ENCODE measurements at places on chromosomes 2 and 18.

DNA sequence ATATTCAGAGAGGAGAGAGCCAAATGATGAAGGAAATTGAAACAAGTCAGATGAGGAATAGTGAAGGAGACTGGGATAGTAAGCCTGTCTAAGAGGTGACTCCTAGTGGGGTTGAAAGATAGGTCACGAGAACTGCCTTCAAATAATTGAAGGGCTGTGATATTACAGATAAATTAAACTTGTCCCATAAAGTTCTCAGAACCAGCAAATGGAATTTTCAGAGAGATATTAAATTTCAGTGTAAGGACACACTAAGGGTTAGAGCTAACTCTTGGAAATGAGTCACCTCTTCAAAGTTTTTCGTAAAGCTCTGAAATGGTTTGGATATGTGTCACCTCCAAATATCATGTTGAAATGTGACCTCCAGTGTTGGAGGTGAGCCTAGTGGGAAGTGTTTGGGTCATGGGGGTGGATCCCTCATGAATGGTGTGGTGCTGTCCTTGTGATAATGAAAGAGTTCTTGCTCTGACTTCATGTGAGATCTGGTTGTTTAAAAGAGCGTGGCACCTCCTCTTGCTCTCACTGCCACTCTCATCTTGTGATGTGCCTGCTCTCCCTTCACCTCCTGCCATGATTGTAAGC lies 87.3 kb downstream of the BABAM2 start:
- DNase-seq, result peak; percentile 49

DNA sequence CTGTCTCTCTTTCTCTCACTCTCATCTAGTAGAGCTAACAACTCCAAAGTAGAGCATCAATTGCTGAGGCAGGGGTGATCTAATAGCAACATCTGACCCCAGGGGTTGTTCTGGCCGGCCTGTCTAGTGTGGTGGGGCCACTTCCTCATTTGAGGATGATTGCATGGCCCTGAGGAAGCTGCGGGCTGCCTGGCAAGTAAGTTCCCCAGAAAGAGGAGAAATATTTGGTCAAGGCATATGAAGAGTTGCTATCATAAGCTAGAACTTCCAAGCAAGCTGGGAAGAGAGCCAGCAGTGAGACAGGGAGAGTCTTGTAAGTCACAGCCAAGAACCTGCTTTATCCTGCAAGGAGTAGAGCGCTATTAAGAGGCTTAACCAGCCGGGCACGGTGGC lies 50.8 kb upstream of the TMEM87B start:
- DNase-seq, result peak; percentile 97

DNA sequence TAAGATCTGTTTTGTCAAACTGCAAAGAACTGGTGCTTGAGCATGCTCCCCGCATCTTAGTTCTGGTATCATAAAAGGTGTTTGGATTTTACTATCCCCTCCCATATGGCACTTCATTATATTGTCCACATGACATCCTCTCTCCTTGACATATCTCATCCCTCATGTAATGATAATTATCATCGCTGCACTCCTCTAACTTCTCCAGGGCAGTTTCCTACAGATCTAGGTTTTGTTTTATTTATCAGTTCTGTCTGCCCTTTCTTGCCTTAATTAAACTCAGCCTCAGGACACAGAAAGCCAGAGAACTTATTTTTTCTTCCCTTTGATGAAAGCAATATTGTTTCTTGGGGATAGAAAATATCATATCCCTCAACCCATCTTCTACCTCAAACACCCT lies 129.6 kb upstream of the DDX18 start:
- no peak for DNase-seq

DNA sequence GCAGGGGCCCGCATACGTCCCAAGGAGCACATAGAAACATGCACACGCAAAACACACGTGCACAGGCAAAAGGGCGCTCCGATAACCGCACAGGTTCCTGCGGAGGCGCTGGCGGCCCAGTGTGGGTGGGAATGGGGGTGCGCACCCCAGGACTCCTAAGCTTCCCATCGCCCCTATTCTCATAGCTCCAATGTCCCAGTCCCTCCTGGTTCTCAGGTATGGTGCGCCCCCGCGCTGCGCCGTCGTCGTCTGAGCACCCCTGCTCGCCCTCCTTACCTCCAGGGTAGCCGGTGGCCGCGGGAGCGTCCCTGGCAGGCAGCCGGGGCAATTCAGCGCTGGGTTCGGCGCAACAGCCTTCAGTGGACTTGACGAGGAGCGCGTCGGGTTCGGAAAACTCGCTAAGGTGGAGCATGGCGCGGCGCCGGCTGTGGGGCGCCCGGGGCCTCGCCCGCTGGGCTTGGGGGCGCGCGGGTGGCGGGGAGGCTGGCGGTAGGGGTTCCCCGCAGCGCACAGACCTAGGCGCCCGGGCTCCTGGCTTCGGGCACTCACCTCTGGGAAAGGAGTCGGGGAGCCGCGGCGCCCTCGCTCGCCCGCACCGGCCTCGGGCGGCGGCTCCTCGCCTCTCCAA lies 328 bp downstream of the EGR4 start:
- DNase-seq, result no peak

- DNase-seq, result peak; percentile 45
Measured at GRCh38 chr2:85009019-85009618, 38.2 kb downstream of the KCMF1 start.

DNA sequence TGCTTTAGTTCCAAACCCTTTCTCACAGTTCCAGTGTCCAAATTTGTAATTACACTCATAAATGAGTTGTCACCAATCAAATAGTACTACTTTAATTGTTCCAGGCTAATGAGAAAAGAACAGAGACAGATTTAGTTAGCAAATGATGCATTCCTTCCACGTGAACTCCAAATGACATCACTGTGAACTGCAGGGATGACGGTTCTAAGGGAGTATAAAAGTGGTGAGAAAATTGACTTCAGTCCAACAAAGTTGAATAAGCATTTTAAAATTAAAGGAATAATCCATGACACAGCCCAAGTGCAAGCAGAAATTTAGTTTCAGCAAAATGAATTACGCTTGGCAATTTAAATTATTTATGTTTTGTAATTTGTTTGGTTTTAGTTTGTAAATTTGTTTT lies 102.0 kb upstream of the LRATD1 start:
- no peak for DNase-seq

GRCh38 chr2:105972246-105972645 lies 221.9 kb downstream of the UXS1 start:
- DNase-seq, result no peak

DNA sequence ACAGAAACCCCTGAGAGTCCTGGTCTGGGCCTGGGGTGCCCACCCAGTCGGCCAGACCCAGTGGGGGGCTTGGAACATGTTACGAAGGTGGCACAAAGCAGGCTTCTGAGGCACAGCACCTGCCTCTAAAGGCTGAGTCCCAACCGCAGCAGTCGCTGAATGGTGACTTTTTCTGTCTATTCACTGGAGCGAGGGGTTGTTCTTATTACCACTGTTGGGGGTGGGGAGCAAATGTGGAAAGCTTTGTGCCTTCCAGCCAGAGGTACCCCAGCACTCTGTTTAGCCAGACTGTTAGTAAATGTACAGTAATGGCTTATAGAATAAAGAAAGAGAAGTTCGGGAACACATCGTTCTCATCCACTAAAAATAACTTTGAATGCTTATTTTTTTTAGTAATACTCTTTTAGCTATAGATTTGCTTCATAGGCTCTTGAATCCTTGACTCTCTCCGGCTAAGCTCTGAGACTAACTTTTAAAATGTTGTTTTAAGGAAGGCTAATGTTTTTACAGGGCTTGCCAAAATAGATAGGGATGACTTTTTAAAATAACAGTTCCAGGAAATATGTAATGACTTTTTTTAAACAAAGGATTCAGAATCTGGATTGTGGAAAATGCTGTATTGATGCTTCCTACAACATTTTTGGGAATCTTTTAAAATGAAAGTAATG lies 23.4 kb upstream of the PTPN2 start:
- DNase-seq, result no peak

- no peak for DNase-seq
Measured at GRCh38 chr18:2878656-2879330, 32.0 kb downstream of the EMILIN2 start.

GRCh38 chr2:166000401-166000800 lies 46.8 kb upstream of the TTC21B start:
- no peak for DNase-seq

GRCh38 chr2:45946023-45946422 lies 294.5 kb downstream of the PRKCE start:
- no peak for DNase-seq

- no peak for DNase-seq
Measured at GRCh38 chr2:44487052-44487451, 125.3 kb downstream of the CAMKMT start.

DNA sequence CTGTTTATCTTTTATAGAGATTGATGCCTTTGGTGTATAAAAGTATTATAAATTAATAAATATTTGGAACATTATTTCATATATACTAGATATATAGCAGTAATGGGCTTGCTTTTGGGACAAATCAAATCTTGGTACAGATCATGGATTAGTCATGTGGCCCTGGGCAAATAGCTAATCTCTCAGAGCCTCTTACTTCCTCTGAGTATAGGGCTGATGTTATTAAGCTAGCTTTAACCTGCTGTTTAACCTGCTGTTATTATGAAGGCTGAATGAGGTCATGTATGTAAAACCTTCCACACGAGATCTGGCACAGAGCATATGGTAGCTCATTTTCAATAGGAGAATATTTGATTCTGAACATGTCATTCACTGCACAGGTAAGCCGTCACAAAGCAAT lies 5.7 kb downstream of the ITGB6 start:
- DNase-seq, result no peak

GRCh38 chr2:234355021-234355720 lies 141.7 kb downstream of the ARL4C start:
- DNase-seq, result no peak

DNA sequence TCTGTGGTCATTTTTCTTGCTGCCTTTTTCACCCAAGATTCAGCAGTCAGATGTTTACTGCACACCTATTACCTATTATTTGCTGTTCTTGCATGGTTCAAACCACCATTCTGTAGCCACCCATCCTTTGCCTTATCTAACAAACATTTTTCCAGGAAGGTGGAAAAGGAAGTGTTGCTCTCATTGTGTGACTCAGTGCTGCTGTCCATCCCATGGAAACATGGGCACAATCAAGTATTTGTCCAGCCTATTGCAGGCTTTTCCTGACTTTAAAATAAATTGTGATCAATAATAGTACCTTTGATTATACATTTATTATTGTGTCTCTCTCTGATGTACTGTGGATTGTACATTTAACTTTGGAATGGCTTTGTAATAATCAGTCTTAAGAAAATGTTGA lies 53.2 kb downstream of the USP14 start:
- DNase-seq, result no peak

- peak; percentile 83 for DNase-seq
Measured at GRCh38 chr2:119282146-119282995, 58.7 kb downstream of the STEAP3 start.

DNA sequence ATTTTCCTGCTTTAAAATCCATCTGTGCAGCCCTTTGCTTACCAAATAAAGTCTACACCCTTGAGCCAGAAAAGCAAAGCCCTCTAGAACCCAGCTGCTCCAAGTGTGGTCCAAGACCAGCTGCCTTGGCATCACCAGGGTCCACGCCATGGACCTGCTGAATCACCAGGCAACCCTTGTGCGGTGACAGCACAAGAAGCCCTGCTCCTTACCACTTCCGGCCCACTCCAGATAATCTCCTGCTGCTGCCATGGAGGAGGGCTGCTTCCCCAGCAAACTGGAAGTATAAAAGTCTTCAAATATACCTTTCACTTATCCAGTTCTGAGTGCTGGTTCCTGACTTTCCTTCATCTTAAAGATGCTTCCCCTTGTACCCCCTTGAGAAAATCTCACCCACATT lies 106.0 kb upstream of the PKDCC start:
- no peak for DNase-seq

GRCh38 chr2:1811258-1811970 lies 67.1 kb upstream of the PXDN start:
- DNase-seq, result no peak

- DNase-seq, result peak; percentile 25
Measured at GRCh38 chr2:239438368-239438767, 37.5 kb upstream of the HDAC4 start.

- no peak for DNase-seq
Measured at GRCh38 chr2:14401873-14402272, 230.6 kb upstream of the LRATD1 start.

GRCh38 chr2:15940661-15941480 lies 521 bp downstream of the MYCN start:
- peak; percentile 6 for DNase-seq

DNA sequence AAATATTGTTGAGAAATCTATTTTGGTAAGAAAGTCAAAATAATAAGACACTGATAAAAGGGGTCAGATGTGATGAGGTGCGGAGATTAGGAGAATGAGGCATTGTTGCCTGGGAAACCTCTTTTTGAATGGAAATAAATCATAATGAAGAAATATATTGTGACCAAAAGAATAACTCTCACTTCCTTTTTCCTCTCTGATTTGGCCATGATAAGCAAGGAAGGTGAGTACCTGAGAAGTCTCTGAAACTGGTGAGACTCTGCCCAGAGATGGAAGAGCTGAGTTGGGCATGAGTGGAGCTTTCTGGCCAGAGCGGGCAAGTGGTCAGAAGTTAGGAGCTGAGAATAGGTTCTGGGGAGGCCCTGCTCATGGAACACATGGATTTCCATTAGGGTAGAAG lies 11.8 kb downstream of the LAMA3 start:
- no peak for DNase-seq

- no peak for DNase-seq
Measured at GRCh38 chr2:30663321-30663720, 143.9 kb downstream of the CAPN13 start.

GRCh38 chr18:10893196-10893595 lies 256.2 kb downstream of the PIEZO2 start:
- DNase-seq, result no peak

DNA sequence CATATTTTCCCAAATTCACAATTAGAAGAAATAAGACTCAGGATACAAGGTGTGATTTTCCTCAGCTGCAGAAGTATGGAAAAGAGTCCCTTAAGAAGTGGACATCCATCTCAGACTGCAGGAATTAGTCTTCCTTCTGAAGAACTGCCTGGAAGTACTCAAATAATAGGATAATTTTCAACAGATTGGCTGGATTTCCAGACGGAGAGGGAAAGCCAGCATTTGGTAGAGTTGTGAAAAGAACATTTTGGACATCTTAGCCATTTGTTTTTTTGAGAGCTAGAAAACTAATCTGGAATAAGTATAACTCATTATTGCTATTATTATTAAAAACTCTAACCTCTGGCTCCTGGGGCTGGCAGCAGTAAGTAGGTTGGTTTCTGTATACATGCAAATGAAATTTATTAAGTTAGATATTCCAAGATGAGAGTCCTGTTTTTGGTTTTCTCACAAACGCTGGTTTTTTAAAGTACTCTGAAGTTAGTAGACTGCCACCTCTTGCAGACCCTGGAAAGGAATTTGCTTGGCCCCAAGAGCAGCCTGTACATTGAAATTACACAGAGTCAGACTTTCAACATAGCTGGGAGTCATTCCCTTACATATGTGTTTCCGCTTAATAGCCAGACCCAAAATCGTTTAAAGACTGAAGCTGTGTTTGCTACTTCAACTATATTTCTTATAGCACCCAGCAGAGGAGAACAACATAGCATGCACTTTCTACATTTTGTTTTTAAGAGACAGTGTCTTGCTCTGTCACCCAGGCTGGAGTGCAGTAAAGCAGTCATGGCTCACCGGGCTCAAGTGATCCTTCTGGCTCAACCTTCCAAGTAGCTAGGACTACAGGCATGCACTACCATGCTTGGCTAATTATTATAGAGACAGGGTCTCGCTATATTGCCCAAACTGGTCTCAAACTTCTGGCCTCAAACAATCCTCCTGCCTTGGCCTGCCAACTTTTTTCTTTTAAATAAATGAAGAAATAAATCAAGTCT lies 142.4 kb downstream of the THADA start:
- DNase-seq, result no peak

Measured in suppressor macrophage treated with lipopolysaccharide for 4 hours (primary cell).